ENCODE measurements at places on chromosomes 4 and X.

DNA sequence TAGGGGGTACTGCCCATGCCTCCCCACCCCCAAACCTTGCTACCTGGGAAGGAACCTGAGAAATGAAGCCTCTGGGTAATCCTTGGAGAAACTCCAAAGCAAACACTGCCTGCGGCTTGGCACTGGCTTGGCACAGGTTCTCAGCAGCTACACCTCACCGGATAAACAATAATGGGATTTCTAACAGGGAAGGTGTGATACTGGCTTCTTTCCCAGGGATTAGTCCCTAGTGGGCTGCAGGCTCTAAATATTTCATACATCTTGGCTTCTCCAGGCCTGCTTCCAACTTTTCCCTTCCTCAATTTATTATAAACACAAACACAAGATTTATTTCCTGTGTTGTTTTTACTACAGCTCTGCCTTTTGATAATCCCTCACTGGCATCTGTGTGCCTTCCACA, 12.5 kb downstream of the SEC24D start:
- no peak for DNase-seq

DNA sequence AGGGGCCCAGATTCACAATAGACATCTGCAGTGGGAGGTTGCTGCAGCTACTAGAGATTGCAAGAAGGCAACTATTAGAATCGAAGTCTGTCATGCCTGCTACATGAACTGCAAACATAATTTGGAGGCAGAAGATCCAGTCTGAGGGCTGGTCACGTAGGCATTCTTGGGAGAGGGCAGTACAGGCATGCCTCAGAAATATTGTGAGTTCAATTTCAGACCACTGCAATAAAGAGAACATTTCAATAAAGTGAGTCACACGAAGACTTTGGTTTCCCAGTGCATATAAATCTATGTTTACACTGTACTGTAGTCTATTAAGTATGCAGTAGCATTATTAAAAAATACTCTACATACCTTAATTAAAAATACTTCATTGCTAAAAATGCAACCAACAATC, 585.8 kb upstream of the FAT1 start:
- no peak for DNase-seq

- no peak for DNase-seq
These were observed 317.0 kb downstream of the ADGRL3 start for GRCh38 chr4:61517144-61517543.

- no peak for DNase-seq
These were observed 114.3 kb downstream of the ELOVL6 start for GRCh38 chr4:110084154-110084553.

DNA sequence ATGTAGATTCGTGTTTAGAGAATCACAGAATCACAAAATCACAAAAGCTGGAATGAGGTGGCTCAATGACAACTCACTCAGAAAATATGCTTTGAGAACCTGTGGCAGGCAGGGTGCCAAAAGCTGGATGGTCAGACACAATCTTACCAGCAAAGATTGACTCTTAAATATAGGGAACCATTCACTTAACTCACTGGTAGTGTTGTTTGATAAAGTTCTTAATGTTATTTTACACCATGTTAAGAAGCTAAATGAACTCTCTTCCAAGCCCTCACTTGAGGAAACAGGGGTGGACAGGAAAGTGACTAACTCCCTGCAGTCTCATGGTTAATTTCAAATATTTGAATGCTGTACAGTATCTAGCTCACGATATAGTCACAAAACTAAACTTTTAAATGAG, 5.7 kb upstream of the SCOC start:
- DNase-seq: no peak

GRCh38 chr4:122890147-122890795, 32.1 kb downstream of the NUDT6 start:
- no peak for DNase-seq

- no peak for DNase-seq
These were observed 12.7 kb upstream of the CXCL8 start for GRCh38 chr4:73727685-73728084.

DNA sequence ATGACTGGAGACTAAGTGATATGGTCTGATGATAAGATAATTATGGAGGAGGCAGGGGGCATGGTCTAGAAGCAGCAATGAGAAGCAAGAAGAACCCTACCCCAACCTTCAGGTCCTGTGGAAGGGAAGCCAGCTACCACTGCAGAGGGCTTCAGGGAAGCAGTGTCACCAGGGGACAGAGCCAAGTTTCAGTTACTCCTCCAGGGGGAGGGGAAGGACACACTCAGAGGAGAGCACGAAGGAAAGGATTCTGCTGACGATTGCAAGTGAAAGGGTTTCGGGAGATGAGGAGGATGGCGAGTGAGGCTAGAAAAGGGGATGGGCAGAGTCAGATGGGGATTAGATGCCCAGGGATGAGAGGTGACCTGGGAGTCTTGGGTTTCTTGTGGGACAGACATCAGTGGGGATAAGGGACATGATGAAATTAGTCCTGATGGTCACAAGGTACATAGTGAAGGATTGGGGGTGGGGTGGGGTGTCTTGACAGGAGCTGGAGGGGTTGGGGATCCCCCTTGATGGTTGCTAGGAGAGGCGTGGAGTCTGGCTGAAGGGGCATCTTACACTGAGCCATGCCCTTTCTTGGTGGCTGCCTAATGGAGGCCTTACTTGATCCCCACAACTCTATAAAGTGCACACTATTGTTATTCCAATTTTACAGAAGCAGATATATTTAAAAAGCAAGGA, 45.4 kb downstream of the TIGD4 start:
- no peak for DNase-seq

DNA sequence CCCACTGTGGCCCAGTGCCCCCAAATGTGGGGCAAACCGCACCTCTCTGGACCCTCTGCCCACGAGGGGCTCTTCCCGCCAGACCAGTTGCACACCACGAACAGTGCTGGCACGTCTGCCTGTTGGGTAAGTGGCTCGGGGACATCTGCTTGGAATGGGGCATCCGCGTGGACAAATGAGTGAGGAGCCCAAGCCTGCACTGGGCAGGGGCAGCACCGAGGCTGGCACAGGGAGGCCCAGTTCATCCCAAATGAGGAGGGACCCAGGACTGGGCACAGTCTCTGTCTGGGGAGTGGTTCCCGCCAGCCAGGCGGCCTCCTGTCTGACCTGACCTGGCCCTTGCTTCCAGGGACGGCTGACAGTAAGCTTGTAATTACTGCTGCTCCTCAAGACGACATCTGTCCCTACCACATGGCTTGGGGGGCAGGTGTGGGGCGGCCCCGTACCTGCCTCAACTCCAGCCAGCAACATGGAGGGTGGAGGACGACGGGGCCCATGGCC, 3.2 kb downstream of the SPON2 start:
- DNase-seq: no peak

DNA sequence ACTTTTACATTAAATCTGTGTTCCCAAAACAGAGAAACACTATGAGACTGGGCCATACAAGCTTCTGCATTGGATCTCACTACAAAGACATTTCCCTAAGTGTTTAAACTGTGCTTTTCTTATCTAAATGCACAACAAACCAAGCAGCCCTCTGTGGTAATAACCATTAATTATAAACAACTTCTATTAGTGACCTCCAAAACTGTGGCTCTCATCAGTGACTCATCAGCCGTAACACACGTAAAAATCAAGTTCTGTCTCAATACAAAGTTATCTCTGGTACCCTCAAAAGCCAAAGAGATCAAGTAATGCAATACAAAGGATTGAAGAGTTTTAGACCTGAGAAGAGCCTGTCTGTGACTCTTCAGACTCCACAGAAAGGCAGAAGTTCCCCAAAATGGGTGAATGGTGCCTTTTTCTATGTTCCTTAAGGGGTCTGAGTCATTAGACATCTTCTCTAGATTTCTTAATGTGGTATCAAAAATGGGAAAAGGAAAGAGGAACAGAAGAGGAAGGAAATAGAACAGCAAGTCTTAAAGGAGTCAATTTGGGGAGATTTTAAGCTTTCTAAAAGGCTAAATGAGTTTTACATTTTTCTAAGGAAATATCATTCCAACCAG, 189.8 kb upstream of the PPP1R2C start:
- DNase-seq: no peak

DNA sequence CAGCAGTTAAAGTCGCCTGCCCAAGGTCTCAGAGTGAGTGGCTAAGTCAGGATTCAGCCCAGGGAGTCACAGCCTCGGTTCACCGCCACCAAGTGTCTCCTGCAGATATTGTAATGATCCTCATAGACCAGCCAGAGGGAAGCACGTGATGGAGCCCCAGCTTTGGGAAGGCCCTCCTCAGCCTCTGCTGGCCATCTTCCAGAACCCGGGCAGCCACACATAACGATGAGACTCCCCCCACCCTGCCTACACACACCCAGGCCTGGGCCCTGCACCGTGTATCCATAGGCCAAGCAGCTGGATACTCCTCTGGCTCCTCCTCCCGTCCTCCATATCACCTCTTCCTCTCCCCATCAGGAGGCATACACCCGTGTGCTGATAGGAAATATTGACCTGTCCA, 19.6 kb upstream of the SASH3 start:
- DNase-seq: no peak

DNA sequence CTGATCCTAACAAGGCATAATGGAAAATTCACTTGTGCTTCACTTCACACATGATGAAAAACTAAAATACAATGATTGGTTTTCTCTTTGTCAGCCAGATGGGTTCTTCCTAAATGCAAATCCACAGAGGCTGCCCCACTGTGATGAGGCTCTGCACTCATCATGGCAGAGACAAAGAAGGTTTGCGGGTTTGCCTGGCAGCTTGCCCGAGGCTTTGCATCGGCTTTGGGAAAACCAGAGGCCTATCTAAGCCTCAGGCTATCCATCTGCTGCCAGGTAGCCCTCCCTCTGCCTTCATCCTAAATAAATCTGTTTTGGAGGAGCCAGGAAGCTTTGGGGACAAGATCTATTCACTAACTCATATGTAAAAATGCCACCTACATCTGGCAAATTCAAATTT, 244.2 kb downstream of the PACRGL start:
- no peak for DNase-seq

DNA sequence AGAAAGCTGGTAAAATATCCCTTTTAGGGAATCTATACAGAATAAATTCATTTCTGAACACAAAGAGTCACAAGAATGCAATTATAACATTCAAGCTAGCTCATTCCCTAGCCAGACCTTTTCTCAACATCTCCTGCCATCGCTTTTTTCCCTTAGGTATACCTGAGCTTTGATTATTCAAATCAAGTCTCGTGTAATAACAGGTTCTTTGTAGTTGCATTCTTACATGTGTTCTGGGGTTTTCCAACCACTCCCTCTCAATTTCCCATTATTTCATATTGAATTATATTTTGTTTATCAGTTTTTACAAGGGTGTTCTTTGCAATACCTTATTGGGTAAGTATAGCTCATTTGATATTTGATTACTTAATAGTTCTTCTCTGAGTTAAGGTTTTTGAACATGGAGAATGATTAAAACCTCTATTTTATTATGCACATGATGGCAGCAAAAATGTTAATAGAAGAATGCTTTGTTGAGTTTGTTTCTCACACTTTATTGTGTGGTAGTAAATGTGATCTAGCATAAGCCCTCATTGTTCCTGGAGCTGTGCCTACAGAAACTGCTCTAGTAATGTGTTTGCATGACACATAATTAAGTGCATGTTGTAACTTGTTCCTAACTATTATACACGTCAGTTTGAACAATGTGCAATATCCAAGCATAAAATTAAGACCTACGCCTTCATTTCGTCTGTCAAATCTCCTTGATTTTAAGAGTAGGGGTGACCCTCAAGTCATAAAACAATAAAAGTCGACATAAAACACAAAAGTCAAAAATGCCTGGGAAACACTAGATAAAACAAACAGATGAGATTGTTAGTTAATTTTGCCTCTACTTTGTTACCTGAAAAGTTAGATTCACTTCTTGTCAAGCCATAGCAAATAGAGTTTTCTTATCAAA, 124.0 kb upstream of the POF1B start:
- no peak for DNase-seq

DNA sequence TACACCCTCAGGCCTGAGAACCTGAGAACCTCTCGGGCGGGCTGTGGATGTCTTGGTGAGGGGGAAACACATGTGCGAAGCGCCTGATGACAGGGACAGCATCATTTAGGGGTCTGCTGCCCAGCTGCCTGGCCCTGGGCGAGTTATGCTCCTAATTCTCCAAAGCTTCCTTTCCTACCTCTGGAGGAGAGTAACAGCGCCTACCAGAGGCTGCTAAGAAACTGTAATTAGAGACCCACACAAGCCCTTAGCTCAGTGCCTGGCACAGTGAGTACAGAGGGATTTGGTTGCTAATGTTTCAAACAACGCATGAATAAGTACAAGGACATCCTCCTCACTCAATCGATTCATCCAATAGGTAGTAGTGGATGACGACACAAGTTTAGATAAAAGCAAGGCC, 40.4 kb downstream of the BCOR start:
- DNase-seq: no peak

GRCh38 chrX:6768881-6769280, 234.0 kb upstream of the VCX3A start:
- DNase-seq: no peak

- no peak for DNase-seq
These were observed 194.6 kb upstream of the FTHL17 start for GRCh38 chrX:31266203-31267076.

DNA sequence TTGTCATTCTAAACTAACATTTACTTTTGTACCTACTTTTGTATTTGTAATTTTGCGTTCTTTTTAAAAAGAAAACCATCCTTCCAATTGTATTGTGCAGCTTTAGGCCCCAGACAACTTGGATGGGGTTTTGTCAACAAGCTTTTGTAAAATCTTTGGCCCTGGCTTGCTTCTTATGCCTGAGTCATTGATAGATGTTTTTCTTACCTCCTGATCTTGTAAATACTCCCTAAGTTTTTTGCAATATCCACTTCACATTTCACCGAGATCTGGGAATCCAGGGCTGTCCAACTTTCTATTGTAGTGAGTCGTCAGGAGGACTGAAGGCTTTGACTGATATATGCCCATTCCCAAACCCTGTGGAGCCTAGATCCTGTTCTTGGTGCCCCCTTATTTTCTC, 126.9 kb upstream of the GUCY1A1 start:
- no peak for DNase-seq

GRCh38 chrX:13014111-13015096, 30.0 kb downstream of the FAM9C start:
- DNase-seq: no peak

DNA sequence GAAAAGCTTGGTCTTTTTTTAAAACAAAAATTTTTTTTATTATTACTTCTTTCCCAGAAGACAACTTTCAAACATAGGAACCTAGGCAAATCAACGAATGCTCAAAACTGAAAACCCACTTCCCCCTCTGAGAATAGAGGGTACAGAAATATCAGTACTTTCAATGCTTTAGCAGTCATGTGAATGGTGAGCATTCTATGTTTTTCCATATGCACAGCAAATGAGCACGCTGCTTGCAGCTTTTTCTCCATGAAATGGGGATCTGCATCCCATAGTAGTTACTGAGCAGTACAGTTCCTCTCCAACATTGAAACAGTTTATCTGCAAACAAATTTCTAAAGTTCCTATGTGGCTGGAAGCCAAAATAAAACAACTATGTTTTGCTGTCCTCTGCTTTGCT, 108.4 kb upstream of the BMP2K start:
- no peak for DNase-seq

- DNase-seq: no peak
These were observed 230.9 kb upstream of the SFRP2 start for GRCh38 chr4:154019811-154020210.

- peak; percentile 13 for DNase-seq
These were observed 763 bp downstream of the GRSF1 start for GRCh38 chr4:70838666-70839588.

Data from activated CD8-positive, alpha-beta memory T cell treated with anti-CD3 and anti-CD28 coated beads for 1 hour (primary cell).